ENCODE measurements at places on chromosomes 3 and 15.

DNA sequence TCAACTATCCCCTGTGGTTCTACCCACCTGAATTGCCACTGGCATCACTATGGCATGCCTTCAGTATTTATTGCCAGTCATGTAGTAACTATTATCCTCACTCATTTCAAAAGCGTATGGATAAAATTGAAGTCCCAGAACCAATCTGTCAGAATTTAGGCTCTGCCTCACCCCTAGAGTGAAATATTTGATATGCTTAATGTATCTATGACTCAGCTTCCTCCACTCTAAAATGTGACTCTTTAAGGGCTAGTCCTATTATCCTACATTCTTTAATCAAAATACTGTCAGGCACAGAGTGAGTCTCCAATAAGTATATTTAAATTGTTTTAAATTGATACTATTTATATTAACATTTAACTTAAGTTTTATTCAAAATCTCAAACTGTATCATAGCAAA lies 27.6 kb downstream of the ARPP21 start:
- no peak for DNase-seq

- DNase-seq = no peak
Measured at GRCh38 chr3:45599424-45599886, 4.9 kb downstream of the LIMD1 start.

DNA sequence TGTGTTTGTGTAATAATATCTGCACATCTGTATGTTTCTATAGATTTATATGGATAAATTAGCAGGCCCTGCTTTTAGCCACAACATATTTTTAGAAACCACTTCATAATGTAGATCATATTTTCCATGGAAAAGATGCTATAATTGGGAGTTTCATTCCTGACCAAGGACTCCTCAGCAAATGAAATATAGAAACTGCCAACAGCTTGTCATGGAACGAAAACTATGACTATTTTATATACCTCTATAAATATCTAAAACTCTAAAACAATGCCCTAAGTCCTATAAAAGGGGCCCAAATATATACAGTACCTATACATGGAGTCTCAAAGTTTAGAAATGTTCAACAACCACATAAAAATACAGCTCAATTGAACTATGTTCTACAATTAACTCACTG lies 27.9 kb downstream of the EID1 start:
- DNase-seq = no peak

- DNase-seq = no peak
Measured at GRCh38 chr3:53773021-53773436, 73.2 kb downstream of the CHDH start.

DNA sequence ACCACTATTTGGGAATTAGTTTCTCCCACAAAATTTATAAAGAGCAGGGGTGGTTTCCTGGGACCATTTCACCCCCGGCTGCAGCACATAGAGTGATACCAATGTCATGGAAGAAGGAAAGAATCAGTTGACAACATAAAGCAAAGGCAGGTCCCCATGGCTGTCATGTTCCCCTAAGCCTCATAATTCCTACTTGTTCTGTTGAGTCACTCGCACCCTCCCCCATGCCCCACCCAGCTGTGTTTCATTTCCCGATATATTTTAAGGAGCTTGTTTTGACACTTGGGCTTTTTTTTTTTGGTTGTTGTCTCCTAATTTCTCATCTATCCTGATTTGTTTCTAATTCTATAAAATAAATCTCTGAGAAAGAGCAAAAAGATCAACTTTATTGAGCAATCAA lies 24.9 kb downstream of the ERC2 start:
- DNase-seq = no peak

DNA sequence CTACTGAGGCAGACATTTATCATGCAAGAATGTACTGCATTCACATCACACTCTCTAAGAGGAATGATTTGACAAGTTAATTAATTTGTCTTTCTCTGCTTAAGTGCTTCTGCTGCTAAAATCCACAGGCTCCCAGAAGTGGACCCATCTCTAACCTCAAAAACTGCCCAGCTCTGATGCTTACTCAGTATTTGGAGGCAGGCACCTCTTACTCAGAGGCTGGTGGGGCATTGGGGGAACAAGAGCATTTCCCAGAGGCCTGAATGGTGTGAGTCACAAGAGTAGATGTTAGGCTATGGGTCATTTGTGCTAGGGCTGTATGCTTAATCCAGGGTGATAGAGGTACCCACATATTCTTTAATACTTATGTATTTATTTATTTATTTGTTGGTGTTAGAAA lies 34.4 kb upstream of the HCN4 start:
- DNase-seq = no peak

- DNase-seq = no peak
Measured at GRCh38 chr3:70914862-70915261, 602.4 kb upstream of the MDFIC2 start.

GRCh38 chr3:122748347-122748746 lies 45.3 kb downstream of the HSPBAP1 start:
- no peak for DNase-seq

DNA sequence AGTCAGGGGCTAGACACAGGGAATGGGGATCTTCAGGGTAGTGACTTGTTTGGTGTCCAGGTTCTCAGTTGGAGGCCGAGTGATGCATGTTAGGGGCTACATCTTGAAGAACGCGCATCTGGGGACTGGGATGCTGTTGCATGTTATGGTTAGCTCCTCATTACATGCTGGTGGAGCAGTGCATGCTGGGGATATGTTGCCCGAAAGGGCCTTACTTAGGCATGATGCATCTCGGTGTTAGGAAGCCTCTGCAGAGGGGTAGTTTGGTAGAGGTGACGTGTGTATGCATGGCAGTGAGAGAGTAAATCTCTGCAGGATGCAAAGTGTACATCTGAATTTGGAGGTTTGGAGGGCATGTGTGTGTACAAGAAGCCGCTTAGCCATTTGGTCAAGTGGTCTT lies 2.4 kb downstream of the EIF4G1 start:
- DNase-seq = no peak

- DNase-seq = no peak
Measured at GRCh38 chr3:143578810-143579435, 269.3 kb downstream of the SLC9A9 start.

GRCh38 chr3:127779747-127780146 lies 42.6 kb downstream of the MGLL start:
- DNase-seq = peak; percentile 53

DNA sequence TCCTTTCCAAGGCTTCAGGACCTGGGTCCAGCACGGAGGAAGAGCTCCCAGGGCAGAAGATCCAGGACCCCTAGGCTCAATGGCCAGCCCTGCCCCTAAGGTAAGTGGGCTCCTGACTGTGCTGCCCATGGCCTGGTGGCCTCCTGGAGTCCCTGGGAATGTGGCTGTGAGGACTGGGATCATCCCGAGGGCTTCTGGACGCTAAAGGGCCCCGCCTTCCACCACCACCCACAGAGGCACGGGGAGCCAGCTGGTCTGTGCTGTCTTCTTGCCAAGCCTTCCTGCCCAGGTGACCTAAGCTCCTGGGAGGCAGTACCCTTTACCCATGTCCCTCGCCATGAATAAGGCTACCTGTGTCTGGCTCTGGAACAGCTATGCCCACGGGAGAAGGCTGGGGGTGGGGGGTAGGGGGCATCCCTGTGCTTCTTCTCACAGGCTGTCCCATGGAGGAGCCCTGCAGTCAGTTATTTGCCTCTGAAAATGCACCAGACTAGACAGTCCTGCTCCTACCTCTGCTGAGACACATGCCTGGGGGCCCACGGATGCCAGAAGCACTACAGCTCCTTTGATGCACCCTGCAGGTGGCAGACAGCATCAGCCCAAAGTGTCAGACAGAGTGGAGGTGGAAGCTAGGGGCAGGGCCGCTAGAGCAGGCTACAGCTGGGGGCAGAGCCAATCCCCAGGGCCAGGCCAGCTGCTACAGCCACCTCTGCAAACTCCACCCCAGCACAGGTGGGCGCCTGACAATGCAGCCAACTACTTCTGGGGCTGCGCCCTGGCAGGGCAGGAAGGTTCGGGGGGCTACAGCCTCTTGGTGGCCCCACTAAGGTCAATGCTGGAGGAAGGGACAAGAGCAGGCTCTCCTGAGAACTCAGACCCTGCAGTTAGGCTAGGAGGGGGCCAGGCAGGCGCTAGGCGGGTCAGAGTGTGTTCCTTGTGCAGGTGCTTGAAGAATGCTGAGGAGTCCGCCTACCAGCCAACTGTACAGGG lies 90.9 kb downstream of the SEC22A start:
- DNase-seq = no peak

DNA sequence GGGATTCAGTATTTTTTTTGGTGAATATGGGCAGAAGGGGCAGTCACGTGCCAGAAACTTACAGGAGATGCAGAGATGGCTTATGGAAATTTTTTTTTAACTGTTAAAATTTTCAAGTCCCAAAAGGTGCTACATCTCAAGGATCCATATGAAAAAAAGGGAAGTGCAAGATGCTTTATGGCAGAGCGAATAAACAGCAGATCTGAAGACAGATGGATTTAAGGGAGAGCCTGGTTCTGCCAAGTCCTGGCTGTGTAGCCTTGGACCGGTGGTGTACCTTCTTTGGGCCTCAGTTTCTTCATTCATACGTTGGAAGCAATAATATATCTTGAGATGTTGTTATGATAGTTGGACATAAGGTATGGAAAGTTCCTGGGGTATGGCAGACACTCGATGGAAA lies 91.5 kb upstream of the ARRDC4 start:
- DNase-seq = no peak

- no peak for DNase-seq
Measured at GRCh38 chr15:78944669-78945407, at the start of gene CTSH. CTSH (minus strand) TSS chr15:78945046; CDS start chr15:78944981, 65 bp downstream.

Measured in pulmonary artery endothelial cell (primary cell).